Activated gamma-delta T cell treated with anti-CD3 and anti-CD28 coated beads, Interleukin-2, amount 50 U/mL, for 16 hours (primary cell): ENCODE measurements at places on chromosomes 2 and 18.

DNA sequence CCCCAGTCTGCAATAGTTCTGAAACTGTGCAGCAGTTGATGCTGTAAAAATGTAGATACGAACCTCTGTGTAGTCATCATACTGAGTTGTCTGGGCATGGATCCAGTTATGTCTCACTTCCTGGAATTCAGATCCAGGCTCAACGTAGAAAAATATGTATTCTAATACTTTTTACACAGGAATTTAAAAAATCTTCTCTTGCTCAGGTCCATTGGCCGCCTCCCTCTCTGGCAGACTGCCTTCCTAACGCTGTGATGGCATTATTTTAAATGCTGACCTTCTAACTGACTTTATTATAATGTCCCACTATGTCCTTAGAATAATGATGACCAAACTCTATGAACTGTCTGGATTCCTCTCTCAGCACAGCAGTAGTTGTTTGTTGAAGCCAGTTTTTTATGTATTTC, 119.6 kb downstream of the FEZ2 start:
- DNase-seq: no peak

GRCh38 chr2:62858231-62858832, 152.8 kb downstream of the EHBP1 start:
- DNase-seq: no peak

DNA sequence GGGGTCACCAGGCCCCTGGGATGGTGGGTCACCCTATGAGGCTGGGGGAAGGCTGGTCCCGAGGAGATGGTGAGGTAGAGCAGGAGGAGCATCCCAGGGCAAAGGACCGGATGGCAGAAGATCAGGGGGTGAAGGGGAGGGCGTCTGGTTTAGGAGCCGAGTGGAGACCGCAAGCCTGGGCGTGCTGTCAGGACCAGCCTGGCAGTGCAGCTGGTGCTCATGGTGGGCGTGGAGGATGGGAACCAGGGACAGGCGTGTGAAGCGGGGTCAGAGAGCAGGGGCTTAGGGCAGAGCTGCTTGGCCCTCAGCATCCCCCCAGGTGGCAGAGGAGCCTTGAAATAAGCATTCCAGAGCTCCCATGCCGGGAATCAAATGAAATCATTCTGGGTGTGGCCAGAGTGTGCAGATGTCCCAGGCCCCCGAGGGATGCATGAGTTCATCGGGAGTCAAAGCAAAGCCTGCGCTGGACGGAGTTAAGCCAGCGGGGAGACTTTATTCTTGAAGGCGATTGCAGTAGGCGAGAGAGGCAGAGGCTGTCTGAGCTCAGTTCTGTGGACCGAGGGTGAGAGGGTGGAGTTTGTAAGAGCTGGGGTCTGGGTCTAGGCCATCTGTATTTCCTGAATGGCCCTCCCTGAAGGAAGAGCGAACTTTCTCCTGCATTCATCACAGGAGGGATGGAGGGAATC, 33.1 kb upstream of the MBP start:
- no peak for DNase-seq

DNA sequence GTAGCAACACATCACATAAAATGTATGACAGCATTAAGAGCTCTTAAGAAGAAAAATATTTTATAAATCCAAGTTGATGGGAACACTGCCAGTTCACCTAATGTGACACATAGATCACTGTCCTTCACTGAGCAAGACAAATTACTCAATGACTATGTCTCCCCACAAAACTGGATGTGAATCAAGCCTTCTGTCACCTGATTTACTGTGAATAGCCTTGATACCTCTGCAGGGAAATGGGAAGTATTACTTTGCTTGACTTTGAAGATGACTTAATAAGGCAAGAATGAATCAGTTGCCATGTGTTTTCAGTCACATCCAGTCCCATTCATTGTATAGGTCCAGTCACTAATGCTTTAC, 94.6 kb downstream of the NYAP2 start:
- DNase-seq: no peak

GRCh38 chr2:195312662-195313061, 344.4 kb upstream of the SLC39A10 start:
- DNase-seq: no peak

DNA sequence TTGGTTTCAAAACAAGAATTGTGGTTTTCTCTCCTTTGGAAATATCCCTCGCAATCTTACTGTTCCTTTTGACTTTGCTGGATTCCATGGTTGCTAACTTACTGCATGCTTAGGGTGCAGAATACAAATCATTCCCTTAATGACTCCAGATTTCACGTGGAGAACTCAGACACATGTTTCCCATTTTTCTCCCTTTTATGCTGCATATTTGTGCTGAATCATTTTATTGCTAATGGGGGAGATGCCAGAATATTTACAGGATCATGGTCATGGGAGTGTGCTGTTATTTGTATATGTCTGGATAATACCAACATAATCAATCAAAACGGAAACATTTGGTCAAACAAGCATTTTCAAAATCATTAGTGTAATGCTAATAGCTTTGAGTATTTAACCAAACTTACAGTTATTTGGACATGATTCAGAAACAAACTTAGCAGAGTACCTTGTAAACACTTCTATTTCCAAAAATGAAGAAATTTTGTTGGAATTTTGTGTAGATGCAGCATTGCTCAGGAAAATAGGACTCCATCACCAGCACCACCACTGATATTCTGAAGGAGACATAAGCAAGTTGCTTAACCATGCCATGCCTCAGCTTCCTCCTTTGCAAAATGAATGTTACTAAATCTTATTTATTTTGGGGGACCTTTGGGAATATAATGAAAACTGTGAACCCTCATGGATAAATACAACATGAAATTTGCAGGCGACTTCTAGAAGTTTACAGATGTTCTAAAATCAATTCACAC, 122.5 kb upstream of the RND3 start:
- no peak for DNase-seq
